Stimulated activated CD8-positive, alpha-beta memory T cell treated with anti-CD3 and anti-CD28 coated beads, Interleukin-2, amount 100 ng/mL, for 1 hour (primary cell): ENCODE measurements at places on chromosomes 5 and 9.

DNA sequence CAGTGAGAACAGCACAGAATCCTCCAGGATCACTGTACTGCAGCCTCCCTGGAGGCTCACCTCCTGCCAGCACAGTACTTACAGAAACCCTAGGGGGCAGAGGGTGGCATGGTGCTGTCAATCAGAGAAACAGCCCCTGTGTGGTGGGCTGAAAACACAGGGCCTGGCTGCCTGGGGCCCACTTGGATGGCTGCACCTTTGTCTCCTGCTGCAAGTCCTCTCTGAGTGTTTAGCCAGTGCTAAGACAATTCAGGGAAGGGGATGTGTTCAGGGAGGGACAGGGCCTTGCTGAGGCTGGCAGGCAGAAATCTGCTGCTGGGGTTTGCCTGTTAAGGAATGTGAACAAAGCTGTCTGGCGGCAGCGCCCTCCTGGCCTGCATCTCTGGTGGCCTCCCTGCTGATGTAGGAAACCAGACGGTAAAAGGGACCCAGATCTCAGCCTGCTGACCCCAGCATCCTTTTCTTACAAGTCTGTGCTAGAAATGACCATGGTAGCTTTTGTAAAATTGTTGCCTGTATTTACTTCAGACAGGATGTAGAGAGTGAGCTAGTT, 39.5 kb downstream of the PRRC2B start:
- DNase-seq: no peak

GRCh38 chr5:95238560-95239325, 46.2 kb downstream of the MCTP1 start:
- DNase-seq: no peak

- no peak for DNase-seq
Observed at GRCh38 chr5:181069767-181070491, 29.9 kb downstream of the BTNL9 start.

DNA sequence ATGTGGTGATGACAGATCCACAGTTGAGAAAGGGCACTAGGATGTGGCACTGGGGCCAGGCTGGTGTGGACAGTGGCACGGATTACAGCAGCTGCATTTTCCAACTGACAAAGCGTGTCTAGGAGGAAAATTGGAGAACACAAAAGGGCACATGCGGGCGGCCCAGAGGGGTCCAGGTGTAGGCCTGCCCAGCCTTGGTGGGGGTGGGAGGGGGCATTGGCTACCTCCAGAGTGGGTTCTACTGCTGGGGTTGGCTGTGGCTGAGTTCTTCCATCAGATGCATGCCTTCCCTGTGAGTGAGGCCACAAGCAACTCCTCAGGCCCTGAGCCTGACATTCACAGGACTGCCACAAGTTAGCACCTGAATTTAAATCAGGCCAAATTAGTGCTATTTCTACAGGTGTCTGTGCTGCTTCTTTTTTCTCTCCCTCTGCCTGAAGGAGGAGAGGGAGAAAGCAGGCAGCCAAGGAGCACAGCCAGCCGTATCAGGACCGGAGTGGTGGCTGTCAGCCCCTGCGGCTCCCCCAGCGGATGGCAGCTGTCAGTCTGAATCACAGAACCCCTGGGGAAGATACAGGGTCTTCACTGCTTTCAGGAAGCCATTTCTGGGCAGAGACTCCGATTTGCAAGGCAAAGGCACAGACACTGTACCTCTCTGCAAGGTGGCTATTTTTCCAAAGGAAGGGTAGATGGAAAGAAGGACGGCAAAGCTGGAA, 464.2 kb downstream of the SPOCK1 start:
- no peak for DNase-seq

GRCh38 chr9:113370806-113371325, 5.9 kb downstream of the HDHD3 start:
- no peak for DNase-seq

DNA sequence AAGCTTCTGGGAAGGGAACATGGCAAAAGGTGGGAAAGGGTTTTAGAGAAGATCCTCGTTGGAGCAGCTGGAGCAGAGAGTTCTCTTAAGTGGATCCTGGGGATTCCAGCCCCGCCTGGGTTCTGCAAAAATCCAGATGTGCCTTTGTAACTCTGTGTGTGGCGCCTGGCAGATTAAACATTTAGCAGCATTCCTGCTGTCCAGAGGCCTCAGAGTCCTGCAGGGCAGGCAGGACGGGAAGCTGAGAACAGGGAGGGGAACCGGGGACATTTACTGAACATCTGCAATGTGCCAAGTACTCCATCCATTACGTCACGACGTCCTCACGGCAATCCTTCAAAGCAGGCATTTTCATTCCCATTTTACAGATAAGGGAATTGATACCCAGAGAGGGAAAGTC, 6.0 kb downstream of the EIF4E1B start:
- DNase-seq: no peak

DNA sequence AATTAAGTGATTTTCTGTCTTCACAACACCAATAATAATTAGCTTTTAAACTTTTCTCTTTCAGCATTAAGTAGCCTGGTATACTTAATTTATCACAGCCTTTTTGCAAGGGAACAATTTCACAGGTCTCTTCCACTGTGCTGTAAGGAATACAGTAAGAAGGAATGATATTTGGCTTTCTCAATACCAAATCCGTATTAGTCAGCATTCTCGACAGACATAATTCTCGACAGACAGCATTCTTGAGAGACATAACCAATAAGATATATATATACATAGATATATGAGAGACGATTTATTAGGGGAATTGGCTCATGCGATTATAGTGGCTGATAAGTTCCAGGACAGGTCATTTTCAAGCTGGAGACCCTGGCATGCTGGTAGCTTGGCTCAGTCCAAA, 18.0 kb downstream of the PRKAA1 start:
- DNase-seq: no peak

GRCh38 chr5:11955331-11955730, 51.1 kb upstream of the CTNND2 start:
- DNase-seq: no peak

GRCh38 chr5:93421468-93421867, 159.6 kb downstream of the NR2F1-AS1 start:
- DNase-seq: no peak

GRCh38 chr9:70468291-70468690, 53.8 kb upstream of the KLF9 start:
- no peak for DNase-seq

DNA sequence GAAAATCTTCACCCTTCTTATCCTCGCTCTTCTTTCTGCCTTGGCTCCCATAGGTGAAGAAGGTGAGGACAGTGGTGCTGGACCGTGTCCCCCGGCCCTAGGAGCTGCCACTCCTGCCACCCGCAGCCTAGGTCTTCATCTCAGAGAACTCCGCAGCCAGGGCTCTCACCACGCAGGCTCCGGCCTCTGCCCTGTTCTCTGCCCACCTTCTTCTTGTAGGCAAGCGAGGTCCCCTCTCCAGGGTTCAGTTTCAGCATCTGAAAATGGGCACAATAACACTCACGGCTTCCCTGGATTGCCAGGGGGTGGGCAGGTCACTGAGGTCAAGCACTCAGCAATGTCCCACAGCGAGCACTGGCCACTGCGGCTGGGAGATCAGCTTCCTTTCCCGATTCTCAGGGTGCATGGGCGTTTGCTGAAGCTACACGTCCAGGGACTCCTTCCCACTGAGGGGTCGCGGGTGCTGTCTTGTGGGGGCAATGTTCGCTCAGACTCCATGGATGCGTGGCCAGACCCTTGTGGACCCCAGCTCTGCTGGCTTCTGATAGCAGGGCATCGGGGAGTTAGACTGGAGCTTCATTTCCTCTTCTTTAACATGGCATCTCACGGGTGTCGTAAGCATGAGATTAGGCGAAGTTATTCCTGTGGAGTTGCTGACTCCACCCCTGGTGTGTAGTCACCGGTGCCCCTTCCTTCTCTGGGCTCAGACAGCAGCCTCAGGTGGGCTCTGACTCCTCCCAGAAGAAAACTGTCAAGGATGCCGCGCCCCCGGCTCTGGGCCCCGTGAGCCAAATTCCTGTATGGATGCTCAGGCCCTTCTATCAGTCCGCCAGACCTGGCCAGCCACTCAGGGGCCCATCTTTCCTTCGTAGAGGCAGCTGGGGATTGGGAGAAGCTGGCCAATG, 145.1 kb upstream of the IRX2 start:
- DNase-seq: no peak

GRCh38 chr9:134809292-134809691, 71.3 kb upstream of the FCN2 start:
- DNase-seq: no peak

GRCh38 chr9:106880863-106881262, 17.9 kb downstream of the ZNF462 start:
- no peak for DNase-seq

GRCh38 chr9:137411260-137411644, 11.7 kb downstream of the EXD3 start:
- no peak for DNase-seq

DNA sequence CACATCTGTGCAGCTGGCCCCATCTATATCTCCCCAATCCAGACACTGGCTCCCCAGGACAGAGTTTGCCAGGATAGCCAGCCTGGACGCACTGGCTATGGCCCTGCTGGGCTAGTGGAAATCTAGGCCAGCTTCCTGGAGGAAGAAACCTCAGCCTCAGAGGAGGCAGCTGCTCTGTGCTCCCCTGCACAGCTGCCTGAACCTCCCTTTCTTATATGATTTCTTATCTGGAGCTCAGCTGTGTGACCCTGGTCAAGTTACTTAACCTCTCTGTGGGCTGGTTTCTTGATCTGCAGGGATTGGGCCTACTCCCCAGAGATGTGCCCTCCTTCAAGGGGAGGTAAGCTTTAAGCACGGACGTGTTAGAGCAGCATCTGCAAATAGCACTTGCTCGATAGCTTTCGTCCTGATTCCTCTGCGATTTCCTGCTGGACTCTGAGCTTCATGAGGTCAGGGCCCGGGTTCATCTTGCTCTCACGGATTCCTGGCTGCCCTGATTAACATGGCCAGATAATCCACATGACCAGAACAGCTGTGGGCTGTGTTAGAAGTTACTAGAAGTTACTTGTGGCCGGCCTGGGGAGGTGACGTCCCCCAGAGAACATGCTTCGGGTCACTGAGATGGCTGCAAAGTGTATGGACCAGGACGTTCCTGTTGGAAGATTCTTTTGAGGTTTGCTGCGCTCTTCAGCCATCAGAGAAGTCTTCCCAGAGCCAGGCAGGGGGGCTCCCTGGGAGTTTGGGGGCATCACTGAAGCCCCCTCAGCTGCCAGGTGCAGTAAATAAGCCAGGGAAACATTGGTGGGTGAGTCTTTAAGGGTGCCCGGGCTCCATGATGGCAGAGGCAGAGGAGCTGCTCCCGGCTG, 14.5 kb downstream of the C9orf50 start:
- DNase-seq: no peak

DNA sequence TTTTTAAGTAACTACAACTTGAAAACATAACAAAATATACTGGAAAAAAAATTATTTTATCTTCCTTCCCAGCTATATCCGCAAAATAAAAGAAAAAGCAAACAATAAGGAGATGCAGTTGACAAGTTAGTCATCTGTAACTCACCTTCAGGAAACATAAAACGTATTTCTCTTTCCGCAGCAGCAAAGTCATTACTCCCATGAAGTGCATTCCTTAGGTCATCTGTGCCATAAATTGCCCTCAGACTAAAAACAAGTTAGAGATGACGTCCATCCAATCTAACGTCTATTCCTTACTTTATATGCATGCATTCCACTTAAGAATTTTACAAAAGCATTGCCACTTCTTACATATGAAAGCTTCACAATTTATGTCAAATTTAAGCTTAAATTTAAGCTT, 10.9 kb downstream of the NME5 start:
- no peak for DNase-seq

DNA sequence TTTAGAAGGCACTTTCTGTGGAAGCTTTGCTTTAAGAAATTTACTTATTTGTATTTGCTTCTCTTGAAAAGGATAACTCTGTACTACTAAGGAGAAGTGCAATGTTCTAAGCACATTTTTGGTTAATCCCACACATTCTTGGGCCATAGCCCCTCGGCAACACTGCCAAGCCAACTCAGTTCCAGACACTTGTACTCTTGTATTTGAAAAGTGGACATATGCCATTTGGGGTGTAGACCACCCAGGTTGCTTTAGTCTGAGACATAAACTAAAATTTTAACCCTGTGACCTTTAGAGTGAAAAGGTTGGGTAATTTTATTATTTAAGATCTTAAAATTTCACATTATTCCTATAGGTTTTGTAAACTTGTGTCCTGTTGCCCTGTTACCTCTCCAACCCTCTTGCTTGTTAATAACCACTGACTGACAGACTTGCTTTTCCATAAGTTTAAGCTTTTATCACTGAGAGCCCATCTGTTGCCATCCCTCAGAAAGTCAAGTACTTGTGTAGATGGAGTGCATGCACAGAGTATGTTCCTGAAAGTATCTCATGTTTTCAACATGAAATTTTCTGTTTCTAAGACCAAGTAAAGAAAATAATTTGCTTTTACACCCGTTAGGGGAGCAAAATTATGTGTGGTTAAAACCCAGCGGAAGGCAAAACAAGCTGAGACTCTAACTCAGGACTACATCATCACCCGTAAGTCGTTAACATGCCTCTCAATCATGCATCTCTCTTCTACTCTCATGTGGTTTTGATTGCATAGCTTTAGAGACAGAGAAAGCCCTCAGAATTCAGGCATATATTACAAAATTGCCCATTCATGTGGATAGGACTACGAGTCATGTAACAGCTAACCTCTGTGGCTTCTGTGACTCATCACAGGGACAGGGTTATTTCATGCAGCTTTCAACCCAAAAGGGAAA, 117.3 kb downstream of the GDNF start:
- no peak for DNase-seq

DNA sequence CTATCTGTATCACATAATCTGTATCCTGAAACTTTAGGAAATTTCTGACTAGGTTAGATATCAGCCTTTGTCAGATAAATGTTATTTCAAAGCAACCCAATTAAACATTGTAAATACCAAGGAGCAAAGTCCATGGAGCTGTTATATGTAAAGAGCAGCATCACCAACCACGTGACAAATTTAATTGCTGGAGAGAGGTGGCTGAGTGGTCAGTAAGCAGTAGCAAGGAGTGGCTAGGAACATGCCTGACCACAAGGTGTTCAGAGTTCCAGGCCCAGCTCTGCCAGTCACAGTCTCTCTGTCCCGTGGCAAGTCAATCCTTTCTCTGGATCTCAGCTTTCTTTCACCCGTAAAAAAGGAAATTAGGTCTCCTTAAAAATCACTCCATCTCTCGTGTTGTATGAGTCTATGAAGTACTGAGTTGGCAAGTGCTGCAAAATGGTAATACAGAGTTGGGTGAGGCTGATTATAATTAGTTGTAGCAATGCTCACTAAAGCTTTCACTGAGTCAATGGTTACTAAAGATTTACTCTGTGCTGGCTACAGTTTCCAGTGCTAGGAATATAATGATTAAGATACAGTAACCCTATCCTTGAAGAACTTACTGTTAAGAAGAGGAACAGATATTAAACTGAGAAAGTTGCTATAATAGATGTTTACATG, 166.1 kb downstream of the GNAQ start:
- DNase-seq: no peak

DNA sequence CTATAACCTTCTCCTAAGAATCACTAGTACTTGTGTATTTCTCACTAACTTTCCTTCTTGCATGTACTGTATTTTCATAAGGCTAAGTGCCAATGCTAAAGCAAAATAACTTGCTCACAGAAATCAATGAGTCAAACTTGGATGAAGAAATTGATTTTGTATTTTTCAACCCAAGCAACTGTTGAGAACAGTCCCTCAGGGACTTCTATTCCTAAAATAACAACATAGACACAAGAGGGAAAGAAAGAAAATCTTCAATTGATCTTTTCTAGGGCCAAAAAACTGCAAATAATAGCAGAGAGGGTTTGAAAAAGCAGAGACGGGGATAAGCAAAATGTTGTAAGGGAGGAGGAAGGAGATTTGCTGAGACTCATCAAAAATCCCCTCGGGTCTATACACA, 69.8 kb downstream of the HABP4 start:
- no peak for DNase-seq

GRCh38 chr9:134475011-134475790, 148.9 kb downstream of the RXRA start:
- DNase-seq: no peak

- no peak for DNase-seq
Observed at GRCh38 chr5:176440927-176441706, 7.1 kb upstream of the FAF2 start.
